GM06990 (cell line): ENCODE measurements at places on chromosomes 3 and 15.

DNA sequence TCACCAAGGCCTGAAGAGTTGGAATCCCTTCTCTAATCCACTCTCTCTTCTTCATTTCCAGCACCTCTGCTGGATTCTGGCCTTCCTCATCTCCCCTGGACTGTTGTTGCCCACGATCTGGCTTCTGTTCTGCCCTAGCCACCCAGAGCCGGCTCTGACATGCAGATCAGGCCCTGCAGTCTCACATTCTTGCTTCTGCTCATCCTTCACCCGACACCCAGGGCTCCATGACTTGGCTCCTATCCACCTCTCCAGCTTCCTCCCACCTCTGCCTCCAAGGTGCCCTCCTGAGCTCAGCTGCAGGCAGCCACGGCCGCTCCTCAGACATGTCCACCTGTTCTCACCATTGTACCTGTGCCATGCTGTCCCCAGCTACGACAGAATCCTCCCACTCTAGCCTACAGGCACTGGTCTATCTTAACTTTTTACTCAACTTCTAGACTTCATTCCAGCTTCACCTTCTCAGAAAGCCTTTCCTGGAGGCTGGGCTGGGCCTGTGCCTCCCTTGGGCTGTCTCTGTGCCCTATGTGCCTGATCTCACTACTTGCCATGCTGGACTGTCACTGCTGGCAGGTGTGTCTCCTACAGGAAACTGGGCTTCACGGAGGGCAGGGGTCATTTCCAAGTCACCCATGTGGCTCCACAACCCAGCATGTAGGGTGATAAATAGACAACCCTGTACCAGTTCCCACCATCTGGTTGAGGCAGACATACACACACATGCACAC lies 16.0 kb upstream of the TBC1D21 start:
- no peak for DNase-seq

DNA sequence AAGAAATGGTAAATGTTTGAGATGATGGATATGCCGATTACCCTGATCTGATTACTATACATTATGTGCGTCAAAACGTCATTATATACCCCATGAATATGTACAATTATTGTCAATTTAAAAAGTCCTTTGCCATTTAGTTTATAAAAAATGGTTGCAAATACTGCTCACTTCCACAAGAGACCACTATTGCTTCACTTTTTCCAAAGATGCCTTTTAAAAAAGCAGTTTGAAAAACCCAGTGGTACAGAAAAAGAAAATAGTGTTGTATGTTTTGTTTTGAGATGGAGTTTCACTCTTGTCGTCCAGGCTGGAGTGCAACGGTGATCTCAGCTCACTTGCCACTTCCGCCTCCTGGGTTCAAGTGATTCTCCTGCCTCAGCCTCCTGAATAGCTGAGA lies 39.3 kb downstream of the EDEM1 start:
- DNase-seq = peak; percentile 33

- DNase-seq = no peak
Measured at GRCh38 chr15:77630956-77631744, 1.6 kb downstream of the LINGO1 start.

DNA sequence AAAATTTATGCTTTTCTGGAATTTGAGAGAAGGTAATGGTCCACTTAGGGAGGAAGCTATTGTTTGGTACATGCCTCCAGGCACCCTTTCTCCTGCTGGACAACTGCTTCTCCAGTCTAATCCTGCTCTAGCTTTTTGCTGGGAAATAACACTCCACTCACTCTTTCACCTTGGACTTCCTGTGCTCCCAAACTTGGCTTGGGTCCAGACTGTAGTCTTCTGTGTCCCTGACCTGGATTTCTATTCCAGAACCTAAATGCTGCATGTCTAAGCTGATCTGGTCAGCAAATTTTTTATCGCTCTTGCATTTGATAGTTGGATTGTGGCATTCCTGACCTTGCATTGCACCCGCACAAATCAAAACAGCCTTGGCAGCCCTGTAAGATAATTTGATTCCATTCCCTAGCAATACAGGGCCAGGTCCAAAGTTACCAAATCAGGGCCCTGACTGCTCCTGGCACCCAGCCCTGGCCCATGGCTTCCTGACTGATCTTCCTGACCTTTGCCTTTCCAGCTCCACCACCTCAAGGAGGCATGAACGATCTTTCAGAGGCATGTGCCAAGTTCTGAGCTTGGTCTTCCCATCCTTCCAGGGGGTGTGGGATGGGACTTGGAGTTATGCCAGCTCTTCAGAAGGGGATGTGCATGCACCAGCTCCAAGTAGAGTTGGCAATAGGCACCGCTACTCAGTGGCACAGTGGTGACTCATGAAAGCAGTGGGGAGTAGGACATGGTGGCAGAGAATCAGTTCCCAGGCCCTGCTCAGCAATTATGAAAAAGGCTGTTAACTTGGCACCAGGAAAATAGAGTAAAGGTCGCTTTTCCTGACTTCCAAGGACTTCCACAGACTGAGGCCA lies 43.9 kb upstream of the GOLGA8J start:
- no peak for DNase-seq

DNA sequence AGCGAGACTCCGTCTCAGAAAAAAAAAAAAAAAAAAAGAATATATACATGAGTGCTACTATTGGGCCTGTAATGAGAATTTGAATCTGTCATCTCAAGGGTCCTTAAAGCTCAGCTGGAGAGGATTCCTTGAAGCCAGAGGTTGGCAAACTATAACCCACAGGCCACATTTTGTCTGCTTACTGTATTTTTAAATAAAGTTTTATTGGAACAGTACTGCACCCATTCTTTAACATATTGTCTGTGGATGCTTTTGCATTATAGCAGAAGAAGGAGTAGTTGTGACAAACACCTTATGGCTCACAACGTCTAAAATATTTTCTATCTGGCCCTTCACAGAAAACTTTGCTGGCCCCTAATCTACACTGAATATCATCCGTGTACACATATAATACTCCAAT lies 60.7 kb downstream of the SGO1 start:
- no peak for DNase-seq

DNA sequence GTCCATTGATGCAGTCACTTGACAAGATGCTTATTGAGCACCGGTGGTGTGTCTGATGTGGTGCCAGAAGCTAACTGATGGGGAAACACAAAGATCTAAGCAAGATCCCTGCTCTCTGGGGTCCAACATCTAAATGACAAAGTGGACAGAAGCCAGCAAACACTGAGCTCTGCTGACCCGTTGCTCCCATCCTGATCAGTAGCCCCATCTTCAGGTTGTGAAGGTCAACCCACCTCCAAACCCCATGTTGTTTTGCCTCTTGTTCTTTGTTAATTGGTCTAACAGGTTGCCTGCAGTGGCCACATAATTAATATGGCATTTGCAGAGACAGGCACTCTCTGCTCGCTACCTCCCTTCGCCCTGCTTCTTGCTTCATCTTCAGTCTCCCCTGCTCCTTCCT lies 21.5 kb upstream of the GLCE start:
- DNase-seq = no peak

DNA sequence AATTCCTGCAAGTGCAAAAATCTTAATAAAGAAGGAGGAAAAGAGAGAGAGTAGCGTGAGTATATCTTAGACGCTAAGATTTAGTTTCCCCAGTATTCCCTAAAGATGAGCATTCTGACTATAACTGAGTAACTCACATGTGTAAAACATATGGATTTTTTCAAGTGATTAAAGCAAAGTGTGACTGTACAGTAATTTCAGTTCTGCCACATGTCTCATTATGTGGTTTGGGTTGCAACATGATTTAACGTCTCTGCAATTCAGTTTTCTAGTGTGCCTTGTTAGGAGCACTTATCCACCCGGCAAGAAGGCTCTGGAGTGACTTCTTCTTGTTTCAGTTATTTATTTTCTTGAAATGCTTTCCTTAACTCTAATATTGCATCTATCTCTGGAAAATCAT lies 514.1 kb downstream of the ROBO1 start:
- no peak for DNase-seq

GRCh38 chr3:31284776-31285175 lies 247.9 kb upstream of the STT3B start:
- DNase-seq = no peak

DNA sequence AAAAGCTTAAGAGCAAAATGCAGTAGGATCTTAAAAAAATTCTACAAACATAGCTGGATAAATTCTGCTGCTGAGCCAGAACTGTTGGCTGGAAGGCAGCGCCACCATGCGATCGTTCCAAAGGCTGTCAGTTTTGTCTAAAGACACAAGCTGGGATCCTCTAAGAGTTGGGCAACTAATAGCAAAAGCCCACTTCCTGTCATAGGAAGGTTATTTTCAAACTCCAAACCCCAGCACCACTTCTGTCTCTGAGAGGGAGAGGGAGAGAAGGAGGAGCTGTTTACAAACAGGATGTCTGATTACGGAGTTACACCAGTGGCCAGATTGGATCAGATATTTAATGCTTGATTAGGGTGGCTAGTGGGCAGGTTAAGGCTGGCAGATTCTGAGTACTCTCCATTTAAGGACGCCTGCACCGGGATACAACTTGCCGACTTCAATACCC lies 44.0 kb downstream of the EIF4E3 start:
- no peak for DNase-seq

- no peak for DNase-seq
Measured at GRCh38 chr15:69415381-69415780, 1.2 kb downstream of the KIF23 start.

DNA sequence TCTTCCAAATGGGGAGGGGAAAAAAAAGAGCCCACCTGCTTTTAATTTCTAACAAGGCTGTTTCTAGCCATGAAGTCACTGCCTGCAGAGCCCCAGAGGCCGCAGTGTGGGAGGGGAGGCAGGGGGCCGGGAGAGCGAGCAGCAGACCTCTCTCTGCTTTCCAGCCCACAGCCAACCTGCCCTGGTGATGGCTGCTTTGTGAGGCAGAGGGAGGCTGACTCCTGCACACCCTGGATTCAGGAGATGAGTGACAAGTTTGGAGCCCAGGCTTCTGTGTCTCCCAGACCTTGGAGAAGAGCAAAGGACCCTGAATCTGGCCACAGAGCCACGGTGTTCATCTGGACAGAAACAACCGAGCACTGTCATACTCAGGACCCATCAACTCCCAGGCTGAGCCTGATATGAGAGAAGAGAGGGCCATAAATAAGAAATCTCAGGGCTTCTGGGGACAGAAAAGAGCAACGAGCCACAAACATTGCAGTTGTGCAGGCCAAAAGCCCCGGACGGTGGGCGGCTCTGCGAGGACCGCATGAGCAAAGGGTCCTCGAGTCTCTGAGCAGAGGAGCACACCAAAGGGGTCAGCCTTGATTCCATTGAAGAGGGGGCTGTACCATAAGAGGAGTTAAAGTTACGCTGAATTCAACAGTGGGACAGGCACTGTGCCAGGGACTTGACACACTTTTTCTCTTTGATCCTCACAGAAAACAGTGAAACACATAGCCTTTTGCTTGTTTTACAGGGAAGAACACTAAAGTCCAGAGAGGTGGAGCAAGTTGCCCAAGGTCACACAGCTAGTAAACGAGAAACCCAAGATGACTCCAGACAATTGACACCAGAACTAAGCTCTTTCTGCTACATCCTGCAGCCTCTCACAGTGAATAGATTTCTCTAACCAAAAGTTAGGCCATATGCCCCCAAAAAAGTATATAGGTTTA lies 97.2 kb downstream of the SEMA5B start:
- DNase-seq = no peak

DNA sequence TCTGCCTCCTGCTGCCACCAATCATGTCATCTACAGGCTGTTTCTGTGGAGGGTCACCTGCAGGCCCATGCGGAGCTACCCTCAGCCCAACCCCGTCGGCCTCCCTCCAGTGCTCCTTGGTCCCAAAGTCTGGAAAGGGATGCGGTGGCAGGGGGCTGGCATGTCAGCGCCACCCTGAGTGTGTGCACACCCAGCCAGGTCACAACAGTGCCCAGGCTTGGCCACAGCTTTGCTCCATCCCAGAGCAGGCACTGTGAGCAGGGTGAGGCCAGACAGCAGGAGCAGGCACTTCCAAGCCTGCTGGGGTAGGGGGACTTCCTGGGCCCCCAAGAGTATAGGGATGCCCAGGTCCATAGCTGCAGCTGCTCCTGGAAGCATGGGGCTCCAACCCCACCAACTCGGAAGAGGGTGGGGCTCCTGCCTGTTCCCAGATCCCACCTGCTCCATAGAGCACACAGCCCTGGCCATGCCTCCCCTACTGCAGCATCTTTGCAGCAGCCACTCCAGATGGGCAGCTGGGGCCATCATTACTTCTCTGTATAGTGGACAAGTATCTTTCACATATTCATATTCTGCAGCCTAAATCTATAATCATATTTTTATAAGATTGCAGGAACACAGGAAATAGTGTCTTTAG lies 109.3 kb downstream of the CBLB start:
- DNase-seq = no peak

GRCh38 chr3:89521328-89521727 lies 413.9 kb downstream of the EPHA3 start:
- DNase-seq = no peak

- DNase-seq = no peak
Measured at GRCh38 chr3:54873059-54874010, 54.5 kb downstream of the LRTM1 start.
